ENCODE measurements at places on chromosomes 11 and 22. TPM values are rescaled to one million over a fixed set of nuclear protein-coding genes. Genes with fewer than 3 reads are reported as not detected.

Gene CD3D
- not detected for total RNA-seq

Gene TPP1
- total RNA-seq, result 27.8 TPM

GRCh38 chr11:77747381-77747969 lies 73.0 kb downstream of the RSF1 start:
- DNase-seq, result peak; percentile 60

DNA sequence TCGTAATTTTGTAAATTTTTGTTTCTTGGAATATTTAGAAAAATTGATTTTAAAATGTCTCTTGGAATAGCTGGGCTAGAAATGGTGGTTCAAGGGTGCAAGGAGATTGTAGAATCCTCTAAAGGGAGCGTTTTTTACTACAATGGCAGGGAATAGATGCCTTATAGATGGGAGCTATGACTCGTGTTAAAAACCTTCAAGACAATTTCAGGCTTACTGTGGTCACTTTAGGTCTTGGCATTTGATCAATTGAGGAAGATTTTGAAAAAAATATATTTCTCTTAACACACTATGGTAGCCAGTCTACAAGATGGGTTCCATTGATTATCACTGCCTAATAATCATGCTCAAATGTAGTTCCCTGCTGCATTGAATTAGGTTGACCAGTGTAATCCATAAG lies 25.0 kb downstream of the METTL15 start:
- DNase-seq, result peak; percentile 28

- DNase-seq, result no peak
These were observed 4.1 kb upstream of the VSIG2 start for GRCh38 chr11:124756033-124756752.

All from cardiac muscle cell (in vitro differentiated cells and primary cell).